ENCODE measurements at places on chromosomes 2 and 18. TPM values are rescaled to one million over a fixed set of nuclear protein-coding genes. Genes with fewer than 3 reads are reported as not detected.

Gene RAX
- not detected for polyA plus RNA-seq

- DNase-seq, result no peak
Observed at GRCh38 chr2:98090951-98091350, 4.0 kb downstream of the VWA3B start.

DNA sequence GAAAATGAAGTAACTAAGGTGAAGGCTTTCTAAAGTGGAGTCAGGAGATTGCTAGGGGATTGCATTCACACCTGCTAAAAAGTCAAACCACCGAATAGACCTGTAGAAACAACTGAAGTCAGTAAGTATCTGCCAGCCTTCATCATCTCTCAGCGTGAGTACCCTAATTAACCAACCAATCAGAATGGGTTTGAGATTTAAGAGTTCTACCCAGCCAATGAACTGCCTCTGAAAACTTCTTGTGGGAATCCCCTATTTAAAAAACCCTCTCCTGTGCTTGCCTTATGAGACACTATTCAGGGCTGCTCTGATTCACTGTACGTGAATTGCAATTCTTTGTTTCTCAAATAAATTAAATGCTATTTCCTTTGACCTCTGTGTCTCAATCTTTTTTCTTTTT, 3.4 kb upstream of the FAM161A start:
- no peak for DNase-seq

GRCh38 chr18:11785444-11786055, 65.7 kb upstream of the CHMP1B start:
- no peak for DNase-seq

Gene SERPINE2
- 62.7 TPM for polyA plus RNA-seq

- no peak for DNase-seq
Observed at GRCh38 chr18:55419947-55420664, 167.9 kb downstream of the TCF4 start.

DNA sequence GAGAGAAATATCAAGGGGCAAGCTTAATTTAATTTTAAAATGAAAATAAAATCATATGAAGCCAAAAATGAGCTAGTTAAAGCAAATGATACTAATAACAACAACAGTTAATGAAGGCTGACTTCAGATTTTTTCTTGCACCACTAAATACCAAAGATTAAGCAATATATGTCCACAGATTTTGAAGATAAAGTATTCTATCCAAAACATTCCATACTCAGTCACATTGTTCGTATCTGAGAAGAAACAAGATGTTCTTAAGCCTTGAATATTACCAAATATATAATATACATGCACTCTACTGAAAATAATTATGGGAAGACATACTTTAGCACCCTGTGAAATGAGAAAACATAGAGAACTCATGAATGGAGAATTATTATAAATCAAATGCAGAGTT, 593.3 kb upstream of the SYT4 start:
- DNase-seq, result no peak

Gene TMBIM1
- 84.6 TPM for polyA plus RNA-seq
